Stimulated activated CD8-positive, alpha-beta memory T cell treated with anti-CD3 and anti-CD28 coated beads, Interleukin-7, amount 100 ng/mL, for 24 hours (primary cell): ENCODE measurements at places on chromosomes 16 and 17.

DNA sequence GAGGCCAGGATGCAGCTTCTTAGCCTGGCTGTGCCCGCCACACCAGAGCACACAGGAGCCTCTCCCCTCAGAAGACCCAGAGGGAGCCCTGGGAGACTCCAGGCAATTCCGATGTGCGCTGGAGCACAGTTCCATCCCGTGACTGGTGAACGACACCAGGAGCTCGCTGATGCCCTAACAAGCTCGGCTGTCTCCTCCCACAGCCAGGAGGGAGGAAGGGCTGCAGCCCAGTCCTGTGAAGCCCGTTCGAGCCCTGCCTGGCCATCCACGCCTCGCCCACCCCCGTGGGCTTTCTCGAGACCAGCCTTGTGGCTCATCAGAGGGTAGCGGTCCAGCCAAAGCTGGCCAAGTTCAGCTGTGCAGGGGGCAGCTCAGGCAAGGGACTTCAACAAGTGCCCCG is 21.8 kb upstream of the RASD1 start:
- DNase-seq, result no peak

GRCh38 chr16:49203361-49203760 is 78.3 kb downstream of the CBLN1 start:
- no peak for DNase-seq

GRCh38 chr17:49382556-49382955 is 20.5 kb upstream of the ZNF652 start:
- DNase-seq, result no peak

- DNase-seq, result no peak
Measured at GRCh38 chr17:49249292-49249794, 18.8 kb upstream of the PHOSPHO1 start.

GRCh38 chr17:57535249-57535966 is 209.7 kb downstream of the CCDC182 start:
- no peak for DNase-seq

- DNase-seq, result no peak
Measured at GRCh38 chr16:80591071-80591915, 50.5 kb downstream of the DYNLRB2 start.

GRCh38 chr16:10280262-10281170 is 98.3 kb upstream of the GRIN2A start:
- no peak for DNase-seq

GRCh38 chr17:79851461-79851817 is 12.2 kb upstream of the CBX4 start:
- DNase-seq, result no peak

GRCh38 chr17:45984368-45984767 is 14.7 kb upstream of the STH start:
- DNase-seq, result no peak

GRCh38 chr17:48642059-48642842 is 16.1 kb upstream of the HOXB9 start:
- DNase-seq, result no peak

DNA sequence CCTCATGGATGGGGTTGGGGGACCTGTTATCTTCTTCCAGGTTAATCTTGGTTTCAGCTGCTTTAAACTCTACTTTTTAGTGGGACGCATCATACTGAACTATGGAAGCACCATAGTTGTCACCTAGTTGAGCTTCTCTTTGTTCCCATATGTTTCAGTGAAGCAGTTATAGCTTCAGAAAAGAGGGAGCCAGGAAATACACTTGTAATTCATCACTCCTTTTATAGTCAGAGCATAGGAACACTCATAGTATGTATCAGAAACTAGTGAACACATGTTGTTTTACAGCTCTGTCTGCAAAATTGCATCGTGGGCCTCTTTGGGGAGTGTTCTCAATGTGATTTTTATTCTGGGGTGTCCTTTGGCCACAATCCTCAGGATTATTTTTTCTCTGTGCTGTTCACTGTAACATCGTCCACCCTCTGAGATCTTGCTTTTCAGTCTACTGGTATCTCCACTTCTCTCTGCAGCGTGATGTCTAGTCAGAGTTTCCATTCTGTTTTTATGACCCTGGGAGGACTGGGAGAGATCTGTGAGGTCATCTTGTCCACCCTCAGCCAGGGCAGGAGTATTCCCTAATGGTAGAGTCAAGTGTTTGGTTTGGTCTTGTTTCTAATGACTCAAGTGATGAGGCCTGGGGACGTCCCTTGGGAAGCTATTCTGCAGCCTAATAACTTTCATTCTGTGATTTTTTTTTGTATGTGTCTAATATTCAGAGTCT is 585.4 kb downstream of the WWOX start:
- no peak for DNase-seq

DNA sequence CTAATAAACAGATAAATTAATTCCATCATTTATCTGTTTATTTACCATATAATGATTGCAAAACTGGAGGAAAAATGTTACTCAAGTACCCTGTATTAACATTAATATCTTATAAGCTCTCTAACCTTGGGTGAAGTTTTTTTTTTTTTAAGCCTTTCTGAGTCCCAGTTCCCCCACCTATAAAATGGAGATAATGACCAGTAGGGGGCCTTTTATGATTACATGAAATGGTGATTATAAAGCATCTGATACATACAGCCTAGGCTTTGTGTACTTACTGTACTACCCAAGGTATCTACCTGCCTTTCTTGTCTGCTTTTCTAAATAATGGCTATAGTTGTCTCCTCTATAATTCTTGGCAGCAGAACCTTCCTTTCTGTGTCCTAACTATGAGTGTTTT is 22.6 kb downstream of the LRRC36 start:
- no peak for DNase-seq

DNA sequence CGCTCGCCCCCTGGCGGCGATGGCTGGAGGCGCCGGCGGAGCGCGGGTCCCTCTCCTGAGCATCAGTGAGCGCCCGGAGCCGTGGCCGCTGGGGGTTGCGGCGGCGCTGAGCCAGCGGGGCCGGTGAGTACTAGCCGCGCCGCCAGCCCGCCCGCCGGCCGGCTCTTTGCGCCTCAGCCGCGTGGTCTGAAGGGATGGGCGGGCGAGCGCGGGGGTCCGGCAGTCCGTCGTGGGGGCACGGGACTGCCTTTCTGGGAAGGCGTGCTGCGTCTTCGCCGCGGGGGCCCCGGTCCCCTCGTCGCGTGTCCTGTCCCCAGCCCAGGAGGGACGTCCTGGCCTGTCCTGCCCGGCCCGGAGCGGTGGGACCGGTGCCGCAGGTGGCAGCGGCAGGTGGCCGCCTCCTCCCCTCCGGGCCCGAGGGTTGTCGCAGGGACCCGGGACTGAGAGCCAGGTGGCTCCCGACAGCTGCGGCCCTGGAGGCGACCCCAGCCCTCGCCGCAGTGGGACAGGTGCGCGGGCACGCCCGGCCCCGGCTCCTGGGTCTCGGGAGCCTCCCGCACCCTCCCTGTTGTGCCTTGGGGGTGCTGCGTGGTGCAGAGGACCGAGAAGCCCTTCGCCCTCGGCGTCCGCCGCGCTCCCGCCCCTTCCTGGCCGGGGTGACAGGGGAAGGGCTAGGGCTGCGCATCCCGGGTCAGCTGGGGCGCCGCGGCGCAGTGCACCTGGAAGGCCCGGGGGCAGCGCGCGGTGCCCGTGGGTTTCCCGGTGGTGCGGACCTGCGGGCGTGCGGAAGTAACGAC is at the start of gene SPECC1:
Gene SPECC1 (plus strand): TSS at position 58 of the 797 bp plus-strand sequence. CDS start 87,293 bp downstream, outside the sequence.
- peak; percentile 64 for DNase-seq
